ENCODE measurements at places on chromosomes 1 and 21. TPM values are rescaled to one million over a fixed set of nuclear protein-coding genes. Genes with fewer than 3 reads are reported as not detected.

DNA sequence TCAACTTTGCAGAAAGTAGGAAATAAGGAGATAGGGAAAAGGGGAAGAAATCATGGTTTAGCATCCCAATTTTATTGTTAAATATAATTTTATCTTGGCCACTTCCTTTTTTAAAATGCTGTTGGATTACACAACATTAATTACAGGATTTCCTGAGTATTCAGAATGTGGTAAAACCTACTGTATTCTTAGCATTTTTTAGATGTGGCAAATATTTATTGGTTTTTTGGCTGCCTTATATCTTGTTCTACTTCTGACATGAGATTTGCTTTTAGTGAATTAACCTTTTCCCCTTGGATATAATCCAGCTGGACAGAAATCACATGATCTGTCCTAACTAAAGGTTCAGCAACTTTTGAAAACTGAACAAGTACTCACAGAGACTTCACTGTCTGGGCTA, 104.9 kb downstream of the PTGS2 start:
- peak; percentile 80 for DNase-seq

- peak; percentile 48 for DNase-seq
Observed at GRCh38 chr1:234658138-234658537, 48.2 kb upstream of the IRF2BP2 start.

DNA sequence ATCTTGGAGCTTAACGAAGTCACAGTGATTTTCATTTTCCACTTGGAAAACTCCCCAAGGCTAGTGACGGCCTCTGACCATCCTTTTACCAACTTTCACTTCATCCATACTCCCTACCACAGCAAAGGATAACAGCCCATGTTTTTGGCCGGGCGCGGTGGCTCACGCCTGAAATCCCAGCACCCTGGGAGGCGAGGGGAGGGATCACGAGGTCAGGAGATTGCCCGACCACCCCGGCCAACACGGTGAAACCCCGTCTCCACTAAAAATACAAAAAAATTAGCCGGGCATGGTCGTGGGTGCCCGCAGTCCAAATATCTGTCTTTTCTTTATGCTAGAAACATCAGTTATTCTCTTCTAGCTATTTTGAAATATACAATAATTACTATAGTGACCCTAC, 7.3 kb downstream of the ASPM start:
- DNase-seq, result no peak

GRCh38 chr1:153991151-153991630, 629 bp downstream of the RPS27 start:
- no peak for DNase-seq

- DNase-seq, result no peak
Observed at GRCh38 chr1:27931184-27931583, 3.6 kb upstream of the SMPDL3B start.

The ERRFI1 gene
- 70.4 TPM for total RNA-seq

The BMP8B gene
- total RNA-seq, result not detected

DNA sequence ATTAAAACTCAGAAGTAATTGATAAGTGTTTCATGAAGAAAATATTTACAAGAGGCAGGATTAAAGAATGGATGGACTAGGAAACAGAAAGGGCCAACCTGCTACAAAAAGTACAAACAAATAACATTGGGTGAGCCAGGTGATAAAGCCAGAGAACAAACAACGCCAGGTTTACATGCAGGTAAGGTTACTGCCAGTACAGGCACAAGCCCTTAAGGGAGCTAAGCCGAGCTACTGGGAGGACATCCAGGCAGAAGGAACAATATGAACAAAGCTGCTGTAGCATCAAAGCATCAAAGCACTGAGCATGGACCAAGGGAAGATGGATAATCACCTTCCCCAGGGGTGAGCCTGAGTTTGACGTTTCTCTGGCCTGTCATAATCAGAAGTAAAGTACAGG, 380.7 kb downstream of the SEC16B start:
- no peak for DNase-seq

DNA sequence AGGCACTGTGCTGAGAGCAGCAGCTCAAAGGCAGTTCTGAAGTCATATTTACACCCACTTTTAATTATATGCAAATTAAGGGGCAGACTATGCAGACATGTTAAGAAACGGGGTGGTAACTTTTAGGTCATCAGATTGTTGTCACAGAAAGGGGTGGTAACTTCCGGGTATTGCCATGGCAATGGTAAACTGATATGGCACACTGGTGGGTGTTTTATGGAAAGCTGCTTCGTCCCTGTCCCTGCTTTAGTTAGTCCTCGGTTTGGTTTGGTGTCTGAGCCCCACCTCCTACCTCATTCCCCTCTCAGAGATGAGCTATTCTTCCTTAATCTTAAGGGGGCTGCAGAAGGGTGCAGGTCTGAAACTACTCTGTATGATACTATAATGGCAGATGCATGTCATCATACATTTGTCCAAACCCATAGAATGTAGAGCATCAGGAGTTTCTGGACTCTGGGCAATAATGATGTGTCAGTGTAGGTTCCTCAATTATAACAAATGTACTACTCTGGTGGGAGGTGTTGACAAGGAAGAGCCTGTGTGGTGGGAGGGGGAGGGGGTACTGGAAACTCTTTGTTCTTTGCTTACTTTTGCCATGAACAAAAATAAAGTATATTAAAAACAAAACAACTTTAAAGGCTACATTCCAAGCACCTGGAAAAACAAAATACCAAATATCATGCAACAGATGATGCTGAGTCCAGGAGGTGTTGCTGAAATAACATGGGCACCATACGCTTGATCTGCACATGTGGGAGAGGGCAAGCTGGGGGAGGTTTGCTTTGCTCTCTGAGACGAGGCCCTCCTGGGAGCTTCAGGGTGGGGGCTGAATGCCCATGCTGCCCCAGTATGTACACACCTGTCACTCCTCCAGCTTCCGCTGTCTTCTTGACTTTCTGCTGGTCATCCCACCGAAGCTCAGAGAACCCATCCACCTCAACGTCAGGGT, 6.3 kb downstream of the PARP1 start:
- DNase-seq, result no peak

GRCh38 chr1:202593845-202594244, 116.4 kb downstream of the SYT2 start:
- no peak for DNase-seq

The RAD54L gene
- 2.6 TPM for total RNA-seq

The NCSTN gene
- total RNA-seq, result 109 TPM

DNA sequence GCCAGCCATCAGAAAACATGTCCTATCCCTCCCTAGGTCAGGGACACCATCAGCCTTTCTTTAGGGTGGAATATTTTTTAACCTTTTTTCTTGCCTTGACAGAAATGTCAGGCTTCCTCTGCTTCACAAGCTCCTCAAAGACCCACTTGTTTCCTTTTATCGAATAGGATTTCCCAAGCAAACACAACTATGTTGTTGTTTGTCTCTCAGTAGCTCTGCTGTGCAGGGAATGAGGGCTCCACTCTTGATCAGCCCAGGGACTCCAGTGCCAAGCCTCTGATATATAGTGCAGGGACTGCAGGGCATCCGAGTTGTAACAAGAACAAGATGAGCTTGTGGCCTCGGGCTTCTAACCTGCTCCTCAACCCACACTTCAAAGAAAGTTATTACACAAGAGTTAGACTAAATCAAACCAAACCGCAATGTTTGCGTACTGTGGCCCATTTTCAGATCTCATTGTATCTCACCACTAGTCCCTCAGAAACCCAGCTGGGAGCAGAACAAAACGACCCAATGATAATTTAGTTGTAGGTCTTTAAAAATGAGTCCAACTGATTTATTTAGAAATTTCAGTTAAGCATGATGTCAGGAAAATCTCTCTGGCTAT, 108.1 kb downstream of the ATG4C start:
- DNase-seq, result no peak

- peak; percentile 75 for DNase-seq
Observed at GRCh38 chr1:94778808-94779207, 41.3 kb upstream of the SLC44A3 start.

- DNase-seq, result peak; percentile 47
Observed at GRCh38 chr21:39182484-39183271, 573 bp downstream of the PSMG1 start.
